ENCODE measurements at places on chromosomes 4 and X.

DNA sequence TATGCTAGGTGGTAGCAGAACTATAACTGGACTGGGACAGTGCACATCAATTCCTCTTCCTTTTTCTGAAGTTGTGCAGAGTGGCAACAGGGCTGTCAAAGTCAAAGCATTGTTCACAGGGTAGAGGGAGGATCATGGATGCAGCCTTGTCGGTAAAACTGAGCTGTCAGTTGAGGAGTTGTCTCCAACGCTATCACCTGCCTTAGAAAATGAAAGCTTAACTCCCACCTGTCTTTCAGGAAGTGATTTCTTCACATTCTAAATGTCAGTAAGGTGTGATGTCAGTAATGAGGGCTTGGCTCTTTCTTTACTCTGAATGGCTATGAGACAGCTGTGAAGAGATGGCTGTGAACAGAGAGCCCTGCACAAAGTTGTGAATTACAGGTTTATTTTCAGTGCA, 66.4 kb upstream of the BANK1 start:
- no peak for DNase-seq

- DNase-seq: no peak
Measured at GRCh38 chr4:1614854-1615595, 69.1 kb downstream of the FAM53A start.

DNA sequence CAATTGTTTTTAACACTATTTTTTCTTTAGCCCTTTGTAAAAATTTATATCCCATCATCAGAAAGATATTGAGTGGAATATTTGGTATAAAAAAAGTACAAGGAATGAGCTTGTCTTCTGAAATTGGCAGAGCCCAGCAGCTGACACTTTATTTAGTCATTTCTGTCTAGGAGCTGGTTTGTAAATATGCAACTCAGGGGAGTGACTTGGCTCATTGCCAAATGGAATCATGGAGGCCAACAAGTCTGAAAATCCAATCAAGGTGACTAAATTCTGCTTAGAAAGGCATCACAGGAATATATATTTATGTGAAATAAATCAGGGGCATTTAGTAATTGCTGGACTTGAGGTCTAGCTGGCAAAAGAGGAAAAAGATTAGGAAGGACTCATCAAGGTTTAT, 74.4 kb downstream of the OTC start:
- no peak for DNase-seq

DNA sequence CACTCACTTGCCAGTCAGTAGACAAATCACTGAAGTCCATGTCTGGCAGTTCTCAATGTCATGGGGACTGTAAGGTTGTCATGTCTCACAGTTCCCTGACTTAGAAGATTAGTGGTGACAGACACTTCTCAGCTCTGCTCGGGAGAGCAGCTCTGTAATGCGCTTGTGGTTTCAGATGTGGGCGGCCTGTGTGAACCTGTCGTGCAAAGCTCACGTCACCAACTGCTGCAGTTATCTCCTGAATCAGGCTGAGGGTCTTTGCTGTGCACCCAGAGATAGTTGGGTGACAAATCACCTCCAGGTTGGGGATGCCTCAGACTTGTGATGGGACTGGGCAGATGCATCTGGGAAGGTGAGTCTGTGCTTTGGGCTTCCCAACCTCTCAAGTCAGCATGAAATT, at the start of gene IL9R:
Gene IL9R (plus strand): TSS at position 261 of the 400 bp plus-strand sequence. CDS start 64 bp downstream, at position 325.
- no peak for DNase-seq

All from amniotic stem cell (primary cell).